H54 (cell line): ENCODE measurements at places on chromosomes 4 and X.

DNA sequence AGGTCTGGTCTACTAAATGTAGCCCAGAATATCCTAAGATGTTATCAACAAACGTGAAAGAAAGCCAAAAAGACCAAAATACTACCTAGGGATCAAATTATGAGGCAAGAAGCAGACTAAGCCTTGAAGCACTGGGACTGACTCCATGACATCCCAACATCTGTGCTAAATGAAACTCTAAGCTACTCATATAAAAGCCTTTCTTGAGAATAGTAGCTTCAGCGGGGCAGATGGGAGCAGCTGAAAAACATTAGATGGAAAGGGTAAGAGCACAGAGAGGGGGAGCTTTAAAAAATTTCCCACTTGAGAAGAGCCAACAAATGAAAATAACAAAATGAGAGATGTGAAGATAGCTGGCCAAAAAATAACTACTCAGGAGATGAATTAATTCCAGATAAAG lies 81.7 kb downstream of the MAD2L1 start:
- no peak for DNase-seq

DNA sequence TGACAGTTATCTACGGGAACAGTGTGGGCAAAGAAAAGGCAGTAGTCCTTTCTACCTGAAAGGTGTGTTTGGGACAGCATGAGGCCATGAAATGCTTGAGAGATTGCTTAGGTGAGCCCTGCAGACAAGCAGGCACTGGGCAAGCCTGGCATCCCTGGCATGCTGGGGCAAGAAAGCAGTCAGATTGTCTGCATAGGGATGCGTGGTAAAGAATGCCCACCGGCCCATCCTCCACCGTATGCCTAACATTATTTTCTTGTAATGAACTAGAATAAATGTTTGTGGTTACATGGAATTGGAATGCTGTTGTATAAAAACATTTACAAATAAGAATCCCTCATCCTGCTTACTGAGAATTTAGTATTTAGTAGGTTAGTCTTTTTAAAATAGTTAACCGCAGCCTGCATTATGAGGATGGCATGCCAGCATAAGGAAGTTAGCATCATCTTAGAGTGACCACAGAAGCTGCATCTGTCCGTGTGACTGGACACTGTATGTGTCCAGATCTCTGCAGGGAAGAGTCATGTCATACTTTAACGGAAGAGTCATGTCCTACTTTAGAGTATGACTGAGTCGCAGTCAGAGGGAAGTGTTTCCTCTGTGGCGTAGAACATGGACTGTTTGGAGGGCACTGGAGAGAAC lies 18.9 kb downstream of the ZBTB49 start:
- no peak for DNase-seq

DNA sequence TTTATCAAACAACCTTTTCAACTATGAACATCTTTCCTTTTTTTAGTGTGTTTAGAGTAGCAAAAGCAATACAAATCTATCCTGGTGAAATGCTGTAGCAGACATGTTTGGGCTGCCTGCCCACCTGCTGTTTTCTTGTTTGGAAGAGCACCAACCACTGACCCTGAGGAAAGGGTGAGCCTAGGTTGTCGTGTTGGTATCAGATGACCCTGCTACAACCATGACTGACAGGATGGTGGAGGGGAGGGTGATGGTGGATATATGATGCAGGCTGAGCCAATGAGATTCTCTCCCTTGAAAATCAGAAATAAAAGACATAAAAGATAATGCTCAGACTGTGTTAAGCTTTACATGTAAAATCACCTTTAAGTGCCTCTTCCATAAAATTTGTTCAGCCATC lies 201.2 kb downstream of the NPNT start:
- no peak for DNase-seq

- no peak for DNase-seq
These were observed 22.3 kb downstream of the ADGRA3 start for GRCh38 chr4:22493523-22493922.

GRCh38 chr4:100289530-100289888 lies 99.2 kb upstream of the DDIT4L start:
- no peak for DNase-seq

GRCh38 chrX:144722307-144722706 lies 525.0 kb upstream of the SPANXN1 start:
- no peak for DNase-seq

DNA sequence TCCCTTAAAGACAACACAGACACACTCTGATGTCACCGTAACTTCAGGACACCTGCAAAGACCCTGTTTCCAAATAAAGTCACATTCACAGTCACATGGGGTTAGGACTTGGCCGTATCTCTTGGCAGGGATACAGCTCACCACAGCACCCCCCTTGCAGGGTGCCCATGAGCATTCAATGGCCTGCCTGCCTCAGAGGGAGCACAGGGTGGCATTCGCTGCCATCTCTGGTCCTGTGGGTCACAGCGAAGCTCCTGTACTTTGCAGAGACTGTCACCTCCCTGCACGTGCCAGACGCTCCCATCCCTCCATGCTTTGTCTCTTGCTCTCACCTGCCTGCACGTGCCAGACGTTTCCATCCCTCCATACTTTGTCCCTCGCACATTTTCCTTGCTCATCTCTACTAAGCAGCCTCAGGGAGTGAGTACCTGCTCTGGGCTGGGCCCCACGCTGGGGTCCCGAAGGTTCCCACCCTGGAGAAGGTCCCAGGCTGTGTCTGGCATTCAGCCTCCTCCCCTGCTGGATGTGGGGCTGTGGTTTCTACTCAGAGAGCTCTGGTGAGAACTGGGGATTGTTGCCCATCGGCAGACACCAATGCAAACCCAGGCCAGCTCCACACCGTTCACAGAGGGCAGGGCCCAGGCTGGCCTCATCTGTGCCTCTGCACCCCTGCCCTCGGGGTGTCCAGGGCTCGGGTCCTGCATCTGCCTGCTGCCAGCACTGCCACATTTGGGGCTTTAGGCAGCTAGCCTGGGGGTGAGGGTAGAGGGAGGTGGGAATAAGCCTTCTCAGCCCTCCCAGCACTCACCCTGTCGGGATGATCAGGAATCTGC lies 15.8 kb downstream of the HTRA3 start:
- DNase-seq = no peak

DNA sequence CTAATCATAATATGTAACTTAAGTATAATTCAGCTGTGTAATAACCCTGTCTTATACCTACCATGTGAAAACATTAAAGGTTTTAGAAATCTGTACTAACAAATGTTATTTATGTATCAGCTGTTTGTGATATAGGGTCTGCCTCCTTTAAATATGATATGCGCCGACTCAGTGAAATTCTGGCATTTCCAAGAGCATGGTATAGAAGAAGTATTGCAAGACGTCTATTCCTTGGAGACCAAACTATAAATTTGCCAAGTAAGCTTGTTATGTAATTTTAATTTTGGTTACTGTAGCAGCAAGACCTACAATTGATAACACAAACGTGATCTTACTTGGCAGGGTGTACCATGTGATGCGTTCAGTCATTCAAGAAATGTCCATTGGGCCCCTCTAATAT lies 32.3 kb upstream of the ADAD1 start:
- DNase-seq = no peak

GRCh38 chr4:137896221-137896737 lies 345.9 kb downstream of the SLC7A11 start:
- no peak for DNase-seq

- no peak for DNase-seq
These were observed 117.9 kb downstream of the COL4A5 start for GRCh38 chrX:108557580-108557979.

GRCh38 chrX:14351611-14352303 lies 177.6 kb upstream of the GLRA2 start:
- no peak for DNase-seq

DNA sequence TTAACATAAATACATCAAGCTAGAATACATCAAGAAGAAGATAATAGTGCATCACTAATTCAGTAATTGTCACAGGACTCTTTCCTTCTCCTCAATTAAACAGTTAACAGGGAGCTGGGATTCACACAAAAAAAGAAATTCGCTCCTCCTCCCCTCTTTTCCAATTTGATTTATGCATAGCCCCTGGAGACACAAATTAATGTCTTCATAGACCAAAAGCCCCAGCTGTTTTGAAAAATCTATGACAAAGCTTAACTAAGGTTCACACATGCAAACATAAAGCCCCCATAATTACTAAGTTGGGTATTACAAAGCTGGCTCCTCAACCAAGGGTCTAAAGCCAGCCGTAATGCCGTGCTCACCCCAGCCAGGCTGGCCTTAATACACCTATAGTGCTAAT lies 61.2 kb downstream of the ENOX2 start:
- DNase-seq = no peak

- DNase-seq = no peak
These were observed 566.1 kb upstream of the BOD1L1 start for GRCh38 chr4:14193601-14194000.

DNA sequence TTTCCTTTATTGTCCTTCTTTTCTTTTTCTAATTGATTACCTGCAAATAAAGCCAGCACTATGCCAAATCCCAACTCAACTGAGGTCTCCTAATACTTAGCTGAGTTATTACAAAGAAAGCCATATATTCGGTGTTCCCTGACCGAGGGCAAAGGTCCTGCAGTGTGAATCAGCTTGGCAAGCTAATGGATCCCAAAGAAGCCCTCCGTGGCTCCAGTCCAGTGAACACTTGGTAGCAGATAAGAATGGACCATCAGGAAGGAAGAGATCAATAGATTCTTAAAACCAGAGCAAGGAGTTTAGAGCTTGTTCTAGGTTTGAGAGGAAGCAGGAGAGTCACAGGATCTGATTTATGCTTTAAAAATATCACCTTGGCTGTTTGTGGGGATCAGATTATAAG lies 8.5 kb downstream of the LDB2 start:
- DNase-seq = no peak

GRCh38 chrX:4373791-4374190 lies 660.3 kb upstream of the PRKX start:
- DNase-seq = no peak

DNA sequence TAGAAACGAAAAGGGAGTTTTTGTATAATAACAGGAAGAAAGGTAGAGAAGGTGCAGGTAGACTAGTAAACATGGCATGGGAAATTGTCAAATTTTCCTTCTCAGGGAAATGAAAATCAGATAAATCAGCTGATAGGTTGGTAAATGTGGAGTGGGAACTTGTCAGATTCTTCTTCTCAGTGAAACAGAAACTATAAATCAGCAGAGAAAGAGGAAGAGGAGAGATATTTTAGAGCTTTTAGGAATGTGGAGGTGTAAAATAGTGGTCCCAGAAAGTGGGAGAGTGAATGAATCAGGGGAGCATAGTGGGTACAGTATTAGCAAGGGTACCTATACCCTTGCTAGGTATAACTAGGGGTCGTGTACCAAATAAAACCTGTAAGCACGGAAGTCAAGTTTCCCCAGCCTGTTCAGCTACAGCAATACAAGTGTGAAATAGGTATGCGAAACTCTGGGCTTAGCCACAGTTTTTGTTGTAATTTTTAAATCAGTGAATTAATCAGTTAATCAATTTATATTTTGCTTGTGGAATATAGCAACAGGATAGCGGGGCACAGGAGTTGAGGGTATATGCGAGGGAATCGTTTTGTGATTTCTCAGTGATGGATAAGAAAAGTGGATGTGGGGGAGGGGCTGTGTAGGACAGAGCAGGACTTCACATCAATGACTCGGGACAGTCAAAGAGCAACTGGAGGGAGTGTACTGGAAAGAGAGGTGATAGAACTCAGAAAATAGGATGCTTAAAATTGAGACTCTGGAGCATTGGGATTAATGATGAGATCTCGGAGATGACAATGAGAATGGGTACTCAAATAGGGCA lies 561.5 kb downstream of the INPP4B start:
- no peak for DNase-seq
